ENCODE measurements at places on chromosomes 3 and 15.
A peak's percentile ranks its signal among the peaks of the same experiment; 100 is the strongest.

GRCh38 chr3:53890726-53891475 is 758 bp downstream of the SELENOK start:
- DNase-seq, result peak; percentile 66

- no peak for DNase-seq
Measured at GRCh38 chr15:50820808-50821382, 55.4 kb upstream of the SPPL2A start.

DNA sequence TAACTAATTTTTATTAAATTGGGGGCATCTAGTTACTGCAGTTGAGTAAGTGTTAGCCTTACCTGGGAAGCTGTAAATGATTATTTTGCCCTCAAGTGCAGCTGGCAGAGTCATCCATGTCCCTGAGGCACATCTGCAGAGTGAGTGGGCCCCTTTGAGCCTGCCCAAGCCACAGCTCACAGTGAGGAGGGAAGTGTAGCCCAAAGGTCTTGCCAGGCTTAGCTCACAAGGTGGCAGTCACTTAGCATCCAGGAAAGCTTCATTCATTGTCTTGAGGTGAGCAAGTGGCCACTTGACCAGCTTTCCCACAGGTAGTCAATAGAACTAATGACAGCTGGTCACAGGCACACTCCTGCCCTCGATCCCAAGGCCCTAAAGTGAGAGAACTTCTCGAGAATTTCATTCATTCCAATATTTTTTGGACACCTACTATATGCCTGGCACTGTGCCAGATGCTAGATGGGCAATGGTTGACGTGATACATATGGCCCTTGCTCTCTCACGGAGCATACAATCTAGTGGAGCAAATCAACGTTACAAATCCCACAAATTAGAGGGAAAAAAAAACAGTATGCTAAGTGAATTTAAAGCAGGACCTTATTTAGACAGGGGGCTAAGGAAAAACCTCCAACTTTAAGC is 163.3 kb upstream of the IL12A start:
- DNase-seq, result no peak

DNA sequence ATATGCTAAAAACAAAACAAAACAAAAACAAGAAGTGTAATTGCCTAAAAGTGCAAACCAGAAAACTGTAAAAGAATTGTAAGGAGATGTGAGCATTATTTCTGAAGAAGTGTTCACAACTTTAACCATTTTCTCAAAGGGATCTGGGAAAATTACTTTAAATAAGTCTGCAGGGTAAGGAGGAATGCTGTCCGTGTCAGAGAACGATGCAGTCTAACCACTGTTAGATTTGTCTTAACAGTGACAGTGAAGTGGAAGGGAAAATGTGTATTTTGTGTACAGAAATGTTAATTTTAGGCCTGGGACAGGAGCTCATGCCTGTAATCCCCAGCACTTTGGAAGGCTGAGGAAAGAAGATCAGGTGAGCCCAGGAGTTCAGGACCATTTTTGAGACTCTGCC is 95.7 kb downstream of the DLG1 start:
- DNase-seq, result no peak

DNA sequence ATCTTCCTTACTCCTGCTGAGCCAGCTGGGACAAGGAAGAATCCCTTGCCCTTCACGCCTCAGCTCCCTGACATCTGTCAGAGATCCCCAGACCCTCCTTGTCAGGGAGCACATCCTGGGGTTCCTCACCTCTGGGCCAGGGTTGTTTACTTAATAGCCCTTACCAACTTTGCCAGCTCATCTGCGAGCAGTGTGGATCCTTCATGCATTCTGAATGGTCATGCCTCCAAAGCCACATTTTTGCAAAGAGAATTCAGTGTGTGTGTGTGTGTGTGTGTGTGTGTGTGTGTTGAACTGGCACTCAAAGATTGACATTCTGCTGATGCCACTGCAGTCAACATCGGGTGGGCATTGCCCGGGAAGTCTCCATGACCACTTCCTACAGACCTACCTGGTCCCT is 112.6 kb downstream of the SLC49A4 start:
- no peak for DNase-seq

DNA sequence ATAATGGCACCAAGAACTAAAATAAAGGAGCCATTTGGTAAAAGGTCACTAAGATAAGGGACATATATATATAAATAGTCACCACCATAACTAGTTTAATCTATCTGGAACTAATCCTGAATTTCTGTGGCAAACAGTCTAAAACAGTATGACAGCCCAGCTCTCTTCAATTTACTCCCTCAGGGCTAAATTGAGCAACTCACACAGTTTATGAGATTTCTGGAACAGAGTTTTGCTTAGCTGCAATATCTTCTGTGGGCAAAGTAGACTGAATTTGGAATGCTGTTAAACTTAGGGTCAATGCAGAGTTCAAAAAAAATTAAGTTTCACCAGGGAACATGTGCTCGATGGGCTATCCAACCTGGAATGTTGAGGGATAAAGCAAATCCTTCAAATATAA is 70.1 kb upstream of the VEPH1 start:
- peak; percentile 30 for DNase-seq

DNA sequence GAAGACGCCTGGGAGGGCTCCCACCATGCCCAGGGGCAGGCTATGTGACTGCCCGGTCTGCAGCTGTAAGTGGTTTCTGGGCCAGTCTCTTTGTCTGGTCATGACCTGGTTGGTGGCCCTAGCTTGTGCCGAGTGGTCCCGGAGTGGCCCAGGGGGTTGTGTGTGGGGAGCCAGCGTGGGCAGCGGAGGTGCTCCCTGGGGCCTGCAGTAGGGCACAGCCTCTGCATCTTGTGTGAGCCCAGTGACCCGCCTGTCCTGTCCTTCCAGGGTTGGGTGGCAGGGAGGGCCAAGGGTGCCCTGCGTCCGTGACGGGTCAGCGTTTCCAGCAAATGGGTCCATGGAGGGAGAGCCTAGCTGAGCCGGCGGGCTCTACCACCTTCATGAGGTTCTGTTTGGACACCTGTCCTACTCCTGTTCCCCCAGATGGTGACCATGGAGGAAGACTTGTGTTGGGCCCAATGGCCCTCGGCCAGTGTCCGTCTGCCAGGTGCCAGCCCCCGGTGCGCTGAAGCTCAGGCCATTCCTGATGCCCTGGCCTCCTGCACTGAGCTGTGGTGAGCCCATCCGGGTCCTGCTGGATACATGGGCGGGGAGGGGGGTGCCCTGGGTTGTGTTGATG is 215.4 kb downstream of the SNRPN start:
- DNase-seq, result no peak

- no peak for DNase-seq
Measured at GRCh38 chr3:76997733-76998132, 42.2 kb upstream of the ROBO2 start.

DNA sequence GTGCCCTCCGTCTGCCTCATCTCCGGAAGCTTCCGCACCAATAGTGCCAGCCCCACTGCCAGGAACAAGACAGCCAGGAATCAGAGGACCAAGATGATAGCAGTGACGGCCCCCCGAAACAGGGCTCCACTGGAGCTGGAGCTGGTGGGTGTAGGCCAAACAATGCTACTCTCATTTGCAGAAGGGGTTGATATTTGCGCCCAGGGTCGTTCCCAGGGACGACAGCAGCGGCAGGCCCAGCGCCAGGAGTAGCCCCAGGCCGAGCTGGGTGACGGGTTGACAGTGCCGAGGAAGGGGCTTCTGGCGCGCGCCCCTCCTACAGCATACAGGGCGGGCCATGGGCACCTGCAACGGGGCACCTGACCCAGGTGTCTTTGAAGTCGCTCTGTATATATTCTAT is 301.4 kb downstream of the CNTN6 start:
- no peak for DNase-seq

DNA sequence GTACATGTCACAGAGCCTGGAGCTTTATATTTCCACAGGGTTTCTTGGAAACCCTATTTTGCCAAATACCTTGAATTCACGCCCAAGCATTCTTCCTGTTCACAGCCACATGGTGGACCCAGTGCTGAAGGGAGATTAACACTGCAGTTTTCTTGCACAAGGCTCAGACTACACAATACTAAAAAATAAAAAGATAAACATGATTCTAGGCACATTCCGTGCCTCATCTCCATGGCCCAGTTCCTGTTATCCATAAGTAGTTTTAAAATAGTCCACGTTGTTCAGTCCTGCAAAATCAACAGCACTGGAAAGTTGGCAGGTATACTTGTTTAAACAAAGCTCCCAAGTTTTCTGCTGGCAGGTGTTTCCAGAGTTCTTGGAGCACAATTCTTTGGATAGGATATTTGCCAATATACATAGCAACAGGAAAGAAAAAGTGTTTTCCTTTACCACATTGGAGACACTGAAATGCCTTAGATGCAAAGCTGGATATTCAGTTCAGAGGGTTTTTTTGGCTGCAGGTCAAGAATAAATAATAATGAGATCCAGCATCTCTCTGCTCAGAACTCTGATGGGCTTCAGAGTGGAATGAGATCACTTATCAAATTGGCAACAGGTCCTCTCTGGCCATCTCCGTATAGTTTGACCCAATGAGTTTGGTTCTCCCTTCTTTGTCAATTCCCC is 88.1 kb upstream of the TGFBR2 start:
- DNase-seq, result no peak

DNA sequence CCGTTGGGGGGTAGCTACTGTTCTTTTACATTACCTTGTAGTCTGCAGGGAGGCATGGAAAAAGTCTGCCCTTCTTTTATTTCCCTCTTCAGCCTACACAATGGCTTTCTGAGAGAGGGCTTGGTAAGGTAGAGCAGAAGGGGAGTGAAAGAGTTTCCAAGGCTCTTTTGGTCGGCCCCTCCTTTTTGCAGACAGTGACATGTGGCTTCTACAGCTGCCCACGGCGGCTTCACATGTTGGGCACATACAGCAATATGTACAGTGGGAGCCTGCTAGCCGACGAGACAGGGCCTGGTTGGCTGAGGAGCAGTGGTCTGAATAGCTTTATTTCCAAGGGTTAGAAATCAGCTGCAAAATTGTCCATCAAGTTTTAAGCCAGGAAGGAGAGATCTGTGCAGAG is 4.0 kb downstream of the INAFM2 start:
- DNase-seq, result no peak

GRCh38 chr3:132753946-132754345 is 31.7 kb upstream of the NPHP3 start:
- DNase-seq, result no peak

DNA sequence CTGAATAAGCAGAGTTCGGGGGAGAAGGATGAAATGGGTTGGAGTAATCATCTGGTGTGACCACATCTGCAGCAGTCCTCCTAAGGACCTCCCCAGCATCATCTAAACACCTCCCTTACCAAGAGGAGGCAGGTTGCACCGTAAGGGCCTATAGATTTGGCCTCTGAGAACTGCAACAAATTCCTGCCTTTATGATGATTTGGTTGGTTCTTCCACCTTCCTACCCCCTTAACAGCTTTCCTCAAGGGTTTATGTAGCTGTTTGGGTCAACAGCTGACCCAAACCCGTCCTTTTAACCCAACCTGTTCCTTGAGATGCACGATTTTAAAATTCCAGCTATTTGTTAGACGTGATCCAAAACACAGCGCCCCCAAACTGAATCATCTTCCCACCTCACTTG is 58.2 kb downstream of the AAGAB start:
- DNase-seq, result no peak

- no peak for DNase-seq
Measured at GRCh38 chr15:51443282-51443914, 101.9 kb downstream of the GLDN start.

- no peak for DNase-seq
Measured at GRCh38 chr15:34753236-34753894, 1.4 kb downstream of the GJD2 start.

GRCh38 chr3:36893826-36894225 is 51.0 kb downstream of the TRANK1 start:
- DNase-seq, result no peak

- no peak for DNase-seq
Measured at GRCh38 chr3:42300013-42300412, 34.0 kb upstream of the CCK start.

- DNase-seq, result no peak
Measured at GRCh38 chr3:114764056-114764492, 383.0 kb downstream of the ZBTB20 start.

GRCh38 chr15:63600001-63600615 is 2.9 kb downstream of the FBXL22 start:
- peak; percentile 17 for DNase-seq

GRCh38 chr3:66179793-66180192 is 41.0 kb upstream of the SLC25A26 start:
- no peak for DNase-seq

DNA sequence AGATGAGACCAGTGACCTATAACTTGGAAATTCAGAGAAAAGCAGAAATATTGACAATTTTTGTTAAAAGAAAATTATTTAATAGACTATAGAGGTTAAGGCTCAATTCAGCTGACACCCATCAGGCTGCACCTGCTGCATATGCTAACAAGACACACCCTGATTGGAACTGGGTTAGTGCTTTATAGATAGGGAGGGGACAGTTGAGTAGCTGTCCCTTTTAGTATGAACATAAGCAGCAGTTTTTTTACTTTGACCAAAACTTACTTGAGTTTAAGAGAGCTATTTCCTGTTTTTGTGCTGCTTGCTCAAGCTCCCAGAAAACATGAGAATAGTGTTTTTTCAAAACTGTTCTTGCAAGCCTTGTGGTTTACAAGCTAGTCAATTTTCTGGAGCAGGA is 292.6 kb downstream of the LRRC3B start:
- DNase-seq, result no peak

- DNase-seq, result no peak
Measured at GRCh38 chr3:114439284-114439683, 145.5 kb downstream of the TIGIT start.

GRCh38 chr15:89839167-89839810 is 24.6 kb upstream of the ANPEP start:
- DNase-seq, result no peak

DNA sequence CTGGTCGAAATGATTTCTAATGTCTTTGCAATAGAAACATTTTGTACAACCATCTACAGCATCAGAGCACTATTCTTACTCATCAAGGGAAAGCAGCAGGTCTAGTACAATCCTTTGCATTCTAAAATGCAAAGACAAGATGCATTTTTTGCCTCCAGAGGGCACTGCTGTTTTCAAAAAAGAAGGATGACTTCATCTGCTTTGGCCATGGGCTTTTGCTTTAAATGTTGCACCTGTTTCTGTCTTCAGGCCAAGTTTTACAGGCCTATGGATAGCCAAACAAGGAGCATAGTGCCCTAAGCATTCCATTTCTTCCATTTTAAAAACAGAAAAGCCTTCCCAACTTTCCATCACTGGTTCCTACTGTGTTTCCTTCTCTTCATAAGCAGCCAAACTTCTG is 3.4 kb downstream of the PARP9 start:
- peak; percentile 79 for DNase-seq

- no peak for DNase-seq
Measured at GRCh38 chr3:186845756-186846155, 3.2 kb downstream of the ADIPOQ start.

DNA sequence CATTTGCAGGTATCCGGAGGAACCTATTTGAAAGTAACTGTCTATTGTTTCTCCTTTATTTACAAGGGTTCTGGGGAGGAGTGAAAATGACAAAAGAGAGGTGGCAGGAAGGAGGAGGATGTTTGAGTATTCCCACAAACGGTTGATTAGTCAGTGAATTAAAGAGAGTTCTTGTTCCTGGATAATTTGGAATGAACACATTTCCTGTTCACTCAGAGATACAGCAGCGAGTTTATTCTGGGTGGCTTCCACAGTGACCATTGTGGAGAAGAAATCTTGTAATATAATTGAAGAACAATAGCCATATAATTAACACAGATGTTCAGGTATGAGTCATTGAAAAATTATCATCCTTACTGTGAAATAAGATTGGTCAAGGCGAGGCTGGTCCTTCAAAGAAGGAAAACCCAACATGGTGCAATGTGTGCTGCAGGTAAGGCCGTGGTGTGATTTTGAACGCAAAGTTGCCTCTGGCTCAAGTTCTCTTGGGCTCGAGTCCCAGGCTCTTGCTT is 77.3 kb downstream of the NFKBIZ start:
- no peak for DNase-seq
